ENCODE measurements at places on chromosomes 11 and 22.

GRCh38 chr11:73217131-73217809 lies 811 bp upstream of the P2RY2 start:
- no peak for DNase-seq

GRCh38 chr22:29932136-29932535 lies 49.2 kb downstream of the MTMR3 start:
- no peak for DNase-seq

DNA sequence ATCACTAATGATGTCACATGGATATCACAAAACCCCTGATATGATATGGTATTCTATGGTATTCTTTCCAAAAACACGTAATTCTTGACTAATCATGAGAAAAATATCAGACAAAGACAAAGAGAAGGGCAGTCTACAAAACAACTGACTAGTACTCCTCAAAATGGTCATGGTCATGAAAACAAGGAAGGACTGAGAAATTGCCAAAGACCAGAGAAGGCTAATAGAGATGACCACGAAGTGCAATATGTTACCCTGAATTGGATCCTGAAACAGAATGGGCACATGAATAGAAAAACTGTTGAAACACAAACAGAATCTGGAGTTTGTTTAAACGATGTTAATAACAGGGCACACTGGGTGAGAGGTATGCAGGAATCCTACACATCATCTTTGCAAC lies 10.2 kb downstream of the CKAP5 start:
- DNase-seq = no peak

DNA sequence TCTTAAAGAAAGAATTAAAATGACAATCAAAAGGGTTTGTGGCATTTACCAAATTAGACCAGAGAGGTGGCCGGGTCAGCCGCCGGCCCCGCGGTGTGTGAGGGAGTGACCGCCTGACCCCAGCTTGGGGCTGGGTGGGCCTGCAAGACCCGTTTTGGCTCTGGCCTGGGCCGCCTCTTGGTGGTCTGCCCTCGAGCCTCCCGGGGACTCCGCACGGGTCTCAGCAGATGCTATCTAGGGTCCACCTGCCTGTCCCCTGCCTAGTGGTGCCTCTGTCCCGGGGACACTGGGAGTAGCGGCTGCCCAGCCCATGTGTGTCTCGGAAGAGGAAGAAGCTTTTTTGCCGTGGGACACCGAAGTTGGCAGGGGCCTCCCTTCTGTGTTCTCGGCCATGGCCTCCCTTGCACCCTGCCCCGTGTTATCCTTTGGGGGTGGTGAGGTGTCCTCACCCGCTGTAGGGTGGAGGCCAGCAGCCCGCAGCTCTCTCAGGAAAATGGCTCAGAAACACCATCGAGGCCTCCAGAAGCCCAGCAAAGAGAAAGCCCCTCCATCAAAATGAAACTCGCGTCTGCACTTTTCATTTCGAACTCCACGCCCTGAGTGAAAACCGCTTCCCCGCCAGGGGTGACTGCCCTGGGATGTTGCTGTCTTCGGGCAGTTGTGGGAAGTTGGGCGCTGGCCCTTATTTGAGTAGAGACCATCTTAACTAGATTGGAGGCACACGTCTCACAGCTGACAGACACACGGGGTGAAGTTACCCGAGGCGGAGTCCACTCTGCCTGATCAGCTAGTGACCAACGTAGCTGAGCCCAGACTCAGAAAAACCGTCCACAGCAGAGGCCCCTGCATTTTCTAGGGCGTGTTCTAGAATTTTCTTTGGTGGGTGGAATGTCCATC lies 8.0 kb downstream of the CCND1 start:
- DNase-seq = no peak

All from astrocyte of the cerebellum (primary cell).